Smooth muscle cell of bladder (primary cell): ENCODE measurements at places on chromosomes 11 and 22. TPM values are rescaled to one million over a fixed set of nuclear protein-coding genes. Genes with fewer than 3 reads are reported as not detected.

C11orf86 gene
- 0.28 TPM in 2 replicates for total RNA-seq

GSTT2B gene
- total RNA-seq, result 7.0 and 7.2 TPM in 2 replicates

PGR gene
- total RNA-seq, result under 0.01 TPM in 2 replicates

FOXRED2 gene
- 1.8 and 3.0 TPM in 2 replicates for total RNA-seq

CYB5R2 gene
- total RNA-seq, result 6.9 and 11.4 TPM in 2 replicates

MOV10L1 gene
- 8.6 and 14.8 TPM in 2 replicates for total RNA-seq

PKDREJ gene
- total RNA-seq, result under 0.01 TPM in 2 replicates

MMP13 gene
- not detected in 2 replicates for total RNA-seq
